HCT116 (cell line): ENCODE measurements at places on chromosomes 5 and 9. TPM values are rescaled to one million over a fixed set of nuclear protein-coding genes. Genes with fewer than 3 reads are reported as not detected.
A peak's percentile ranks its signal among the peaks of the same experiment; 100 is the strongest.

DNA sequence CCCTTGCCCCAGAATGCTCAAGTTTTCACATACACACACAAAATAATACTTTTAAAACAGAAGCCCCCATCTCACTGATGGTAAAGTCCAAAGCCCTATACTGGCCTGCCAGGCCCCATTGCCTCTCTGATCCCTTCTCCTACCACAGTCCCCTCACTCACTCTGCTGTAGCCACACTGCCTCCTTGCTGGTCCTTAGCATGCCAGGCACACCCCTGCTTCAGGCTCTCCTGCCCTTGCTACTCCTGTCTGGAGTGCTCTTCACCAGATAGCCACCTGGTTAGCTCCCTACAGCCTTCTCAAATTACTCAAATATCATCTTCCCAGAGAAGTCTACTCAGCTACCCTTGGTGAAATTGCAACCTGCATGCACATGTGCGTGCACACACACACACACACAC, 177.5 kb downstream of the C5orf15 start:
- DNase-seq, result no peak

- no peak for DNase-seq
Observed at GRCh38 chr5:140152022-140152999, 22.7 kb upstream of the CYSTM1 start.

GRCh38 chr5:147734894-147735293, 47.6 kb downstream of the JAKMIP2 start:
- DNase-seq, result no peak

DNA sequence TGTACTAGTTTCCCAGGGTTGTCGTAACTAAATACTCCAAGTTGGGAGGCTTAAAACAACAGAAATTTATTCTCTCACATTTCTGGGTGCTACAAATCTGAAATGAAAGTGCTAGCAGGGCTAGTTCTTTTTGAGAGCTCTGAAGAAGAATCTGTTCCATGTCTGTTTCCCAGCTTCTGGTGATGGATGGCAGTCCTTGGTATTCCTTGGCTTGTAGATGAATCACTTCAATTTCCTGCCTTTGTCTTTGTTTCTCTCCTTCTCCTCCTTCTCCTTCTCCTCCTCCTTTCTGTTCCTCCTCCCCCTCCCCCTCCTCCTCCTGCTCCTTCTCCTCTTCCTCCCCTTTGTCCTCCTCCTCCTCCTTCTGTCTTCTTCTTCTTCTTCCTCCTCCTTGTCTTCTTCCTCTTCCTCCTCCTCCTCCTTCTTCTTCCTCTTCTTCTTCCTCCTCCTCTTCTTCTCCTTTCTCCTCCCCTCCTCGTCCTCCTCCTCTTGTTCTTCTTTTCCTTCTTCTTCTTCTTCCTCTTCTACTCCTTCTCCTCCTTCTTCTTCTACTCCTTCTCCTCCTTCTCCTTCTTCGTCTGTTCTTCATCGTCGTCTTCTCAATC, 104.7 kb upstream of the ANKRD55 start:
- no peak for DNase-seq

DNA sequence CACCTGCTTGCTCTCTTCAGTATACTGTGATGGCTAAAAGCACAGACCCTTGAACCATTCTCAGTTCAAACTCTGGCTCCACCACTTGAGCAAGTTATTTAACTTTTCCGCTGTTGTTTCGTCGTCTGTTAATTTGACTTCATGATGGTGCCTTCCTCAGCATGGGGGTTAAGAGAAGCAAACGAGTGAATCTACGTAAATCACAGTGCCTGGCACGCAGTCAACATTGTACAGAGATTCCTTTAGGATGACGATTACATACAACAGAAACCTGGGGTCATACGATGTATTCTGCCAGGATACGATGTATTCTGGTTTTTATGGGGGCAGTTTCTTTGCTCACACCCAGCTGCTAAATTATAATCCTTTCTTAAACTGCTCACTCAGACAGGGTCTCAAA, 515.6 kb downstream of the CCDC171 start:
- no peak for DNase-seq

DNA sequence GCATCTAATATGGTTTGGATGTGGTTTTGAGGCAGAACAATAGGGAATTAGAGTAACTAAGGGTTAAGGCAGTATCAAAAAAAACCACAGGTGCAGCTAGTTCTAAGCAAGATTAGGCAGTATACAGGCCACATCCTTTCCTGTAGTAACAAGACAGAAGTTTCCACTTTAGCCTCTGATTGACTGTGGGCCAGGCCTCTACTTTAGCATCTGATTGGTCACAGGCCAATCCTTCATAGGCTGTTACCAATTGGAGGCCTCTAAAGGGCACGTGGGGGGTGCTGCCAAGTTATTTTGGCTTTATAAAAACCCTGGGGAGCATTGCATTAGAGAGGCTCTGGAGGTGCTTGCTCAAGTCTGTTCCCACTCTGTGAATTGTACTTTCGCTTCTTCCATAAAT, 144.1 kb upstream of the ST8SIA4 start:
- DNase-seq, result no peak

DNA sequence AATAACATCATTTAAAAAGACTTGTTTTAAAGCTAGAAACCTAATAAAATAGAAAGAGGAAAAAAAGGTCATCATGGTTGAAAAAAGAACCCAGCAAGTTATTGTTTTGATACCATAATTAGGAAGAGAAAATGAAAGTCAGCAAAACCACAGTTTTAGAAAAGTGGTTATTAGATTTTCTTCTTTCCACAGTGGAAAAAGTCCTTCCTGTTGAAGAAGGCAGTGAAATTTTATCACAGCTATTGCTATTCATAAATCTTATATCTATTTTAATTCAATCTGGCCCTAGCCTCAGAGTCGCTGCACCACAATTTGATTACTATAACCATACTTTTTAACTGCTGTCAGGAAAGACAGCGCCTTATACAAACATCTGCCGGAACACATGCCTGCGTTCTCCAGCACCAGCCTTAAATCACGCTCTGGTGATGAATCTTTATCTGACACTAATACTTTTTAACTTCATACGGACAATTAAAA, 60.3 kb downstream of the MAPKAP1 start:
- DNase-seq, result no peak

DNA sequence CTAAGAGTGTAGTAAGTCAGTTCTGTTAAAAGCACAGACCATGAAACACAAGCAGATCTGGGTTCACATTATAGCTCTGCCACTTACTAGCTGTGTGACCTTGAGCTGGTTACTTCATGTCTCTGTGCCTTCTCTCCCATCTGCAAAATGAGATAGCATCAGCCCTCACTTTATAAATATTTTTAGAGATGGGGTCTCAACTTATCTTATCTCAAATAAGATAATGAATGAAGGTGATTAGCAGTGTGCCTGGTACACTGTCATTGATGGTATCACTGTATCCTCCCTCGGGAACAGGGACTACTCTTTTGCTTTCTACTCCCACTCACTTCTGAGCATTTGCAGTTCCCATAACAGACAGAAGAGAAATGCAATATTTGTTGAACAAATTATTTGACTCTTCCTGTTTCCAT, 52.4 kb downstream of the GALNT10 start:
- DNase-seq, result no peak

DNA sequence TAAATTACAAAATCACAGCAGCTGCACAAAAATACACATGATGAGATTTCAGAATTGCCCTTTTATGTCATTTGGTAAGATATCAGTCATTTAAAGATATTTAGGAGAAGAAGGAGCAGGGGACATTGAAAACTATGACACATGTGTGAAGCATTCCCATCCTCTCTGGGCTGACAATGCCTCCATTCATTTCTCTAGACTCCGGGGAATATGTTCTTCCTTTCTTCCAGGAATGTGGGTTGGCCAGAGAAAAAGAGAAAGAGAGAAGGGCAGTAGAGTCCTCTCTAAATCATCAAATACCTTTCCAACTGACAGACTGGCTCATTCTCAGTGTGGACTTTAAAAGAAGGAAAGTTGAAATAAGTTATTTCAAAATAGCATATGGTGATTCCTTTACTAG, 205.6 kb upstream of the ADAMTSL1 start:
- peak; percentile 18 for DNase-seq

DNA sequence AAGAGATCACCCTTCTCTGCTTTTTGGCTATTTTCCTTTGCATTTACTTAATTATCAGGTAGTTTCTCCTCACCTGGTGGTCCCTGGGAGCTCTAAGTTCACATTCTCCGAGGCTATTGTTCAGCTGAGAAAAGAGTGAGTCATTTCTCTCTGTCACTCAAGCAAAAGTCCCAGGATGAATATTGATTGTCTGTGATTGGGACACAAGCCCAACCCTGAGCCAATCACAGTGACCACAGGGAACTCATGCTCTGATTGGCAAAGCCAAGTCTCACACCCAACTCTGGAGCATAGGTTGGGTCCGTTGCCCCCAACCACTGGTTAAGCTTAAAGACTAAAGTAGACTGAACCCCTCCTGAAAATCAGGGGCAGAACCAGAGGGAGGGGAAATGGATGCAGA, 27.8 kb upstream of the FAT2 start:
- peak; percentile 8 for DNase-seq

DNA sequence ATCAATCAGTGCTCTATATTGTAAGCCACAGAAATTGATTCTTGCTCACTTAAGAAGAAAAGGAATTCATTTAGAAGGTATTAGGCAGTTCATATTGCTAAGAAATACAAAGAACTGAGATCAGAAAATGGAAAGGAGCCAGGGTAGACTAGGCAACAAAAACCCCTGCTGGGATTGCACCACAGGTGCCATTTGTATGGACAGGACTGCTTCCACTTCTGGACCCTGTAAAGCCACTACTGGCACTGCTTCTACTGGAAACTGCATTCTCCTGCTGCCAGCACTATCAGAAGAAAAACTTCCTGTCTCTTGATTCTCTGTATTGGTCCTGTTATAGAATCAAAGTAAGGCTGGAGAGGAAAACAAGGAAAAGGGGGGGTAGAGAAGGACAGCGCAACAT, 45.9 kb downstream of the CERT1 start:
- no peak for DNase-seq

- no peak for DNase-seq
Observed at GRCh38 chr9:100268271-100268670, 84.5 kb downstream of the TEX10 start.

PAEP gene
- total RNA-seq, result not detected

DNA sequence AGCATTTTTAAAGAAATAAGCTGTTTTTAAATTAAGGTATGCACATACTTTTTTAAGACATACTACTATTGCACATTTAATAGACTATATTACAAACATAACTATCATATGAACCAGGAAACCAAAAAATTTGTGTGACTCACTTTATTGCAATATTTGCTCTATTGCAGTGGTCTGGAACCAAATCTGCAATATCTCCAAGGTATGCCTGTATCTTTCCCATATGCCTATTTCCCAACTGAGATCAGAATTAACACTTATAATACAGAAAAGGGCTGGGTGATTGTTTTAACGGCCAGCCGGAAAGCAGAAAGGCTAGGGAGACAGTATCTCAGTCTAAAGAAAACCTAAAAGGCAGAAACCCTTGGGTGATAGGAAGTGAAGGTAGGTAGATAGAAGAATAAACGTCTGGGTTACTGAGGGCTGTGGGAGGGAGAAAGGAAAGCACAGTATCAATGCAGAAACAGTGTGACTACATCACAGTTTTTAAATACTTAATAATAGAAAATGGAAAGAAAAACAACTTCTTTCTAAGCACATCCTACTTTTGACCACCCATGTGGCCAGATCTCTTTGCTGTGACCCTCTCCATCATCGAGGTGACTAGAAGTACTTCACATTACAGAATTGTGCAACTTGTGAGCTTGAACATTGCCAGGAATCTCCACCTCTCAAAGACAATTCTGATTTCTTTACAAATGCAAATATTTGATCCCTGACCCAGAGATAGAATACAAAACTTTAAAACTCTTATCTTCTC, 126.4 kb downstream of the LPAR1 start:
- no peak for DNase-seq

- DNase-seq, result no peak
Observed at GRCh38 chr5:155342956-155343355, 329.4 kb downstream of the KIF4B start.

GRCh38 chr5:75611311-75612225, at the start of gene ANKDD1B:
ANKDD1B (plus strand) TSS chr5:75611453; CDS start chr5:75611635, 182 bp downstream.
- no peak for DNase-seq

- DNase-seq, result no peak
Observed at GRCh38 chr5:181223729-181224389, 778 bp downstream of the TRIM41 start.

DNA sequence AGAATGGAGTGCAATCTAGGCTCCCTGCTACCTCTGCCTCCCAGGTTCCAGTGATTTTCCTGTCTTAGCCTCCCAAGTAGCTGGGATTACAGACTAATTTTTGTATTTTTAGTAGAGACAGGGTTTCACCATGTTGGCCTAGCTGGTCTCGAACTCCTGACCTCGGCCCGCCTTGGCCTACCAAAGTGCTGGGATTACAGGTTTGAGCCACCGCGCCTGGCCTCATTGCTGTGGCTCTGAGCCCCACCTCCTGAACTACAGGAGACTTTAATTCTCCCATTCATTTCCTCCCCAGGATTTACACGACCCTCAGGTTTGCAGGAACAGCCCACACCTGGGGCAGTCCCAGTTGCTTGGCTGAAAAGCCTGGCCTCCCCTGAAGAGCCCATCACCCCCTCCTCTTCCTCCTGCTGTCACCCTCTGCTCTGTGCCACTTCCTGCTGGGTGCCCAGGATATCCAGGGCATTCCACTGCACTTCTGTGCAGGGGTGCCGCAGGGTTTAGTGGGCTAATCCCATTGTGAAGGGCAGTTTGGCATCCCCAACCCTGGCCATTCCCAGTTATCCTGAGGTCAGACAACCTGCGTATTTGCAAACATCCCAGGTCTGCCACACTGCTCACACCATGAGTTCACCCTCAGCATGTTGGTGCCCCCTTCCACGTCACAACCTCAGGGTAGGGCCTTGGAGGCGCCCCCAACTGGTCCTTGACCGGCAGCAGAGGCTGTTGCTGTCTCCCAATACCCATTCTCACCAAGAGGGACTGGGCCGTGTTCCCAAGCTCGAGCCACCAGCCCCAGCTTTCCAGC, 265.0 kb upstream of the IRX4 start:
- DNase-seq, result no peak

GRCh38 chr9:20382460-20383071, 239.7 kb downstream of the MLLT3 start:
- DNase-seq, result no peak

GRCh38 chr9:112502175-112502946, 15.7 kb downstream of the KIAA1958 start:
- DNase-seq, result no peak

DNA sequence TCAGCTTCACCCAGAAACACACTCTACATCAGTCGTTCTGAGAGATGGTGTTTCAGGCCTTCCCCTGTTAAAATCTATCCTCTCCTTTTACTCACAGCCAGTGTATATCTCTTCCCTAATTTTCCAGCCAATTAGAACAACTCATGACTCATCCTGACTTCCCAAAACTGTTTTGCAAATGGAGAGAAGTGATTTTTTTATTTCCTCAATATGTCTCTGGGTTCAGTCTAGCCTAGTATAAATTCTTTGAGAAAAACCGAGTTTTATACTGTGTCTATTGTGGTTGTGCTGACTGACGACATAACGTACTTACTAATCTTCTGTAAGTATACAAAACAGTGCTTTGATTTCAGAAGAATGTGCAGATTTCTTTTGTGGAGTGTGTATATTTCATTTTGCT, 28.4 kb upstream of the CAST start:
- DNase-seq, result no peak

DNA sequence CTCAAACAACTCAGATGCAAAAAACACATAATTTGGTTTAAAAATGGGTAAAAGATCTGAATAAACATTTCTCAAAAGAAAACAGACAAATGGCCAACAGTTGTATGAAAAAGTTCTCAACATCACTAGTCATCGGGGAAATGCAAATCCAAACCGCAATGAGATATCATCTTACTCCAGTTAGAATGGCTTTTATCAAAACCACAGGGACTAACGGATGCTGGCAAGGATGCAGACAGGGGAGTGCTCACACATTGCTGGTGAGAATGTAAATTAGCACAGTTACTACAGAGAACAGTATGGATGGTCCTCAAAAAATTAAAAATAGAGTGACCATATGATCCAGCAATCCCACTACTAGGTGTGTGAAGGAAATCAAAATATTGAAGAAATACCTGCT, 589.1 kb upstream of the ADAMTS16 start:
- no peak for DNase-seq
